Stimulated activated naive B cell treated with anti-CD40 and anti-IgM and Interleukin-4, amounts not matched to agents 10 μg/mL and 1 μg/mL and 100 μg/mL, for 72 hours (primary cell): ENCODE measurements at places on chromosomes 6 and 20.

DNA sequence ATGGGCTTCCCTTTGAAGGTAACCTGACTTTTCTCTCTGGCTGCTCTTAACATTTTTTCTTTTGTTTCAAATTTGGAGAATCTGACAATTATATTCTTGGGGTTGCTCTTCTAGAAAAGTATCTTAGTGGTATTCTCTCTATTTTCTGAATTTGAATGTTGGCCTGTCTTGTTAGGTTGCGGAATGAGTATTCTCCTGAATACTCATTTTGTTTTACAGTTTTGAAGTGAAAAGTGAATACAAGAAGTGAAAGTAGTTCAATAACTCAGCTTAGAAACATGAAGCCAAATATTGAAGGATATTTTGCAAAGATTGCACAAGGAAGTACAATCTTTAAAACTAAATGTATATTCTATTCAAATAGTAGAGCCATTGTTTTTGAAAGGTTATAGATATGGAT is 120.2 kb upstream of the MAP3K4 start:
- no peak for DNase-seq

DNA sequence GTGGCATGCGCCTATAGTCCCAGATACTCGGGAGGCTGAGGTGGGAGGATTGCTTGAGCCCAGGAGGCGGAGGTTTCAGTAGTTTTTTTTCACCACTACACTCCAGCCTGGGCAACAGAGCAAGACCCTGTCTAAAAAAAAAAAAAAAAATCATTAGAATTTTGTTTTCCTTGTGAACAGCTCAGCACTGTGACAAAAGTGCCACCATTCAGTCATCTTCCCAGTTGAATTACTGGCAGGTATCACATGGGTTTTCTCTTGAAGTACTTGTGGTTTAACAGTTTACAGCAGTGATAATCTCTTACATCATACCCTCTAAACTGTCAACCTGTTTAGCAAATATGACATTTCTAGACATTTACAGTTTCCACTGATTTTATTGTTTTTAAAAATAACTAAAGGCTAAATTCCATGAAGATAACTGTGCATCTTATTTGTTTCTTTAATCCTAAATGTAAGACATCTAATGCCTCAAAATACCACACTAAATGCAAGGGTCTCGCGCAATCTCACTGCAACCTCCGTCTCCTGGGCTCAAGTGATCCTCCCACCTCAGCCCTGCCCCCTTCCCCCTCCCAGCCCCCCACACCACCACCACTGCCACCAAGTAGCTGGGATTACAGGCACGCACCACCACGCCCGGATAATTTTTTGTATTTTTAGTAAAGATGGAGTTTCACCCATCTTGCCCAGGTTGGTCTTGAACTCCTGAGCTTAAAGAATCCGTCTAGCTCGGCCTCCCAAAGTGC is 7.0 kb downstream of the TRPC4AP start:
- no peak for DNase-seq

- DNase-seq, result no peak
These were observed 94.0 kb downstream of the SGK1 start for GRCh38 chr6:134223796-134224420.

DNA sequence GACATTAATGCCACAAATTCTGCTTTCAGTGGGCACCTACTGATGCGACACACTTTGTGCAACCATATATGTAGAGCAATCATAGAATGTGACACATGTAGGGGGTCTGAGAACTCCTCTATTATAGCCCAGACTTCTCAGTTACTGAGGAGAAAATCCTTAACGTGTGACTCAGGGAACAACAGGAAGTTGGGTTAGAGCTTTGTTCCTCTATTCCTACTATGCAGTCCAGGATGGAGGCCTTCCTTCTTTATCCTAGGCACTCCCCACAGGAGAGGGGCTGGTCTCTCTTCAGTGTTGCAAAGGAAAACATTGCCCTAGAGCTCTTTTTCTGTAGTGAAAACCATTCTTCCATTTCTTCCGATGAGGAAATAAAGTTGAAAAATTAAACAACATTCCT is 39.6 kb upstream of the RCAN2 start:
- DNase-seq, result no peak

GRCh38 chr6:85362652-85363310 is 87.1 kb upstream of the NT5E start:
- no peak for DNase-seq

DNA sequence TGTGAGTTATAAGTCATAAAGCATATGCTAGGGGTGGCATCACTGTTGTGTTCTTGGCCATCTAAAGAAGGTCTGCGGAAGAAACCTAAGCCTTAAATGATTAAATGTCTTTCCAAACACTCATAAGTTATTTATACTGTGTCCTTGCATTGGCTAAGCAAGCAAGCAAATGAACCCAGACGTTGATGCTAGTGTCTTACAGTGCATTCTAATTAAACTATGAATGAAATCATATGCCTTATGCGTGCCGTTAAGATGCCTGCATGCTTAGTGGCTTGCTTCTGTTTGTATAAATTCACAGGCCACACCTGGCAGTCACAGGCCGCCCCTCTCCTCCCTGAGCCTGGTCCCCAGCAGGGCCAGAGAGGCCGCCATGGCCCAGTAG is 49.9 kb downstream of the RIN2 start:
- no peak for DNase-seq

DNA sequence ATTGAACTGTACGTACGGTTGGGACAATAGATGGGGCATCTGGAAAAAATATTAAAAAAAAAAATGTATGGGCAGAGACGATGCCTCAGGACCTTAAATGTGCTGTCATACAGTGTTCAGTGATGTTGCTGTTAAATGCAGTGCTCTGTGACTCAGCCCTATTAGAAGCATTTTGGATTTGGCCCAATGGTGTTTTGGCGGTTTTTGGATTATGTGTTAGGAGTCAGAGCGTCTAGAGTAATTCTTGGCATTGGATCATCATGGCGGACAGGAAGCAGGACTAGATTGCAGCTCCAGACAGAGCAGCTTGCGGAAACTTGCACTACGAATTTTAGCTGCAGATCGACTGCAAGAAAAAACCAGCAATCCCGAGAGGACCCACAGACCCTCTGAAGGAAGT is 280.0 kb downstream of the SOX4 start:
- no peak for DNase-seq

DNA sequence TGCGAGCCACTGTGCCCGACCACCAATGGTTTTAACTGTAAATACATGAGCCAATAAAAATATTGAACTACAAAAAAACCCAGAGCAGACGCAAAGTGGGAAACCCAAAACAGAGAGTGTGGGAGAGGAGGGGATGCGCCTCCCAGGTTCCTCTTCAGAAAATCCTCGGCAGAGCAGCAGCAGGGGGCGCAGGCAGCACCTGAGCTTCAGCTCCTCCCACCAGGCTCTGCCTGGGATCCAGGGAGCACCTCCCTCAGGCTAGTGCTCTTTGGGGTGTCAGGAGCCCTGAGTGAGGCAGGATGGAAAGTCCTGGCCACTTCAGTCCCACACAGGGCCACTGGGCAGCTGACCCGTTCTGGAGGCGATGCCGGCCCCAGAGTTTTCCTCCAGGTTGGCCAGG is 536.9 kb upstream of the CDH4 start:
- no peak for DNase-seq

GRCh38 chr6:153167061-153167891 is 36.2 kb upstream of the RGS17 start:
- no peak for DNase-seq

- no peak for DNase-seq
These were observed 20.3 kb downstream of the CST7 start for GRCh38 chr20:24969186-24970029.

DNA sequence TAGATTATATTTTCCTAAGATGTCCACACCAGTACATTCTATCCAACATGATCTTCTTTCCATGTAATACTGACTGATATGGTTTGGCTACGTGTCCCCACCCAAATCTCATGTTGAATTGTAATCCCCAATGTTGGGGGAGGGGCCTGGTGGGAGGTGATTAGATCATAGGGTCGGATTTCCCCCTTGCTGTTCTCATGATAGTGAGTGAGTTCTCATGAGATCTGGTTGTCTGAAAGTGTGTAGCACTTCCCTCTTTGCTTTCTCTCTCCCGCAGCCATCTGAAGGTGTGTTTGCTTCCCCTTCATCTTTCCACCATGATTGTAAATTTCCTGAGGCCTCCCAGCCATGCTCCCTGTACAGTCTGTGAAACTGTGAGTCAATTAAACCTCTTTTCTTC is 12.2 kb upstream of the HBS1L start:
- no peak for DNase-seq

DNA sequence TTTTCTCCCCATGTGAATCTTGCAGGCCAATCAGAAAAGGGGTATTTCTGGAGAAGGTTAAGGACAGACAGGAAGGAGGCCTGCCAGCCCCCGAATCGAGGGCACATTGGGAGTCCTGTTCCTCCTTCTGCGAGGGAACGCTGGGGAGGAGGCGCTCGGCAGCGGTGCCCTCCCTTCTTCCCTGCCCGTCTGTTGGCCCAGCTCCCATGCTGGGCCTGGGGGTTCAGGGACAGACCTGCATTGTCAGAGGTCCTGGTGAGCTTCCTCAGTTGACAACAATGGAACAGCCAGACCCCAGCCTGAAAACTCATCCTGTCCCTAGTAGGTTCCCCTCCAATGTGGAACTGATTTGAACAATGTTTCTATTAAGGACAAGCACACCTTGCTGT is 15.1 kb upstream of the SYNJ2 start:
- no peak for DNase-seq

DNA sequence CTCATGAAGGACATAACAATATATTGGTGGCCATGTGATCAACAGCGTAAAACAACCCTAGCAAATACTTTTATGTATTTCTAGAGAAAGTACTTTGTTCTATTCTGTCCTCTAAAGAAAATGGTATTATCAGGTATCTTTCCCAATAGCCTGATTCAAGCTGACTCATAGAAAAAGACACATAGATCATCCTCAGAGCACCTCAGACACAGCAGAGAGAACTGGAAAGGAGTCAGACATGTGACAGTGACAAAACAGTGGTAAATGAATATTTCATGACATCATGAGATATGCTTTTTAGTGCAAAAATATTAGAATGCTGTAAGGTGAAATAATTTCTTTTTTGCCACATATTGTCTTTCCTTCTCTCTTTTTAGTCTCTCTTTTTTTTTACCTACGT is 1355.0 kb upstream of the MAP3K7 start:
- no peak for DNase-seq

DNA sequence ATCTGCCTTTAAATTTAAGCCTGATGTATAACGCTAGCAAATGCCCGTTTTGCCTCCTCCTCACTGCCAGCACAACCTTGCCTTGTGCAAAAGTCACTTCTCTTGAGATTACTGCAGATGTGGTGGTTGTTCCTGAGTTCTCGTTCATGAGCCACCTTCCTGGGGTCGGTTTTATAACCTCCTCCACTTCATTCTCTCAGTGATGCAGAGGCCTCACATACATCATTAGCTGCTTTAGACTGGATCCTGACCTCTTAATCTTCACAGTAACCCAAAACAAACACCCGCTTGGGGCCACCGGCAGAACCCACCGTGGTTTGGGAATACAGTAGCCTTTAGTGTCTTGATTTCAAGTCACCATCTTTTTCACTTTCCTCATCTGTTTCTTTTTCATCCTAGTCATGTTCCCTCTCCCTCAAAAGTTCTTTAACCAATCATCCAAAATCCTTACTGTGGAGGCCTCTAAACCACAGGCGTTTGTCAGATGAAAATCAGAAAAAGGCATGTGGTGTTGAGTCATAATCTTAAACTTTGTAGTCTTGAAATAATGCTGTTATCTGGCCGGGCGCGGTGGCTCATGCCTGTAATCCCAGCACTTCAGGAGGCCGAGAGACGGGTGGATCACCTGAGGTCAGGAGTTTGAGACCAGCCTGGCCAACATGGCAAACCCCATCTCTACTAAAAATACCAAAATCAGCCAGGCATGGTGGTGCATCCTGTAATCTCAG is 430.3 kb upstream of the SOX4 start:
- no peak for DNase-seq

- no peak for DNase-seq
These were observed 17.0 kb upstream of the ARG1 start for GRCh38 chr6:131555992-131556391.

- no peak for DNase-seq
These were observed 78.0 kb downstream of the COL21A1 start for GRCh38 chr6:56169366-56169765.

DNA sequence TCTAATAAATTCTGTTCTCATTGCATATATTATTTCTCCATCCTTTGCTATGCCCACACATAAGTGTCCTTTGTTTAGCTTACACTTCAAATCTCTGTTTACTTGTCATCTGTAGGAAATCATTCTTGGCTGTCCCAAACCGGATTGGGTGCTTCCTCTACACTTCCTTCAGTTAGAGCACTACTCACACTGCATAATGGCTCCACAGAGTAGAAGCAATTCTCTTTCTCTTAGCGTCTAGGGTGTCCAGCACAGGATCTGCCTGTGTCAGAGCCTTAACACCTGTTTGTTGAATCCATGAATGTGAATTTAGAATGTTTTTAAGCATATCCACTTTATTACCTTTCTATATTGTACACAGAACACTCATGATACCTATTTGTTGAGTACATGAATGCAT is 87.0 kb upstream of the BMP2 start:
- no peak for DNase-seq

DNA sequence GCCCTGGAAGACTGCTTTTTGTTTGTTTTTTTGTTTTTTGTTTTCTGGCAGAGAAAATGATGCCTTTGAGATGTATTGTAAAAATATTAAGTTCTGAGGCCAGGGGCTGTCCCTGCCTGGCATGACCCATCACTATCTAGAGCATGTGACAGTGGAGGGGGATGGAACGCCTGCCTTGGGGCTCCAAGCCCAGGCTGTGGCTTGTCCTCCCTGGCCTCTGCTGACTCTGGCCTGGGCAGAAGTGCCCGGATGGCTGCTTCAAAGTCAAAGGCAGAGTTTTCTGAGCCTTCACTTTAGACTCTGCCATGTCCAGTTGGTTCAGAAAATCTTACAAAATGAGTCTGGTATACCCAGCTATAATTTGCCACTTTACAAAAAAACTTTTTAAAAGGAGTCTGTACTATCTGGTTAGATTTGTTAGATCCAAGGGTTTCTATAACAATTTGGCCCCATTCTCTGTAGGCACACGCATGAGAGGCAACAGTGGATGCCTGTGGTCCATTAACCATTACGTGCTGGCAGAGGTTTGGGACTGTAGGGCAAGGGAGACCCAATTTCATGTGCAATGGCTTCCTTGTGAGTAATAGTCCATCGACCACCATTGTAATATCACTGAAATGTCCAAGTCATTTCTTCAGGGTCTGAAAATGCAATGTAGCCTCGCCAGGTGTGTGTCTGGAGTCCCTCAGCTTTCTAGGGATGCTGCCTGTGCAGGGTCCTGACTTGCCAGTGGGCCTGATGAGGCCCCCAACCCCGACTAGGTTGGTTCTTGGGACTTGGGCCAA is 8.3 kb downstream of the PPP1R3G start:
- DNase-seq, result no peak

DNA sequence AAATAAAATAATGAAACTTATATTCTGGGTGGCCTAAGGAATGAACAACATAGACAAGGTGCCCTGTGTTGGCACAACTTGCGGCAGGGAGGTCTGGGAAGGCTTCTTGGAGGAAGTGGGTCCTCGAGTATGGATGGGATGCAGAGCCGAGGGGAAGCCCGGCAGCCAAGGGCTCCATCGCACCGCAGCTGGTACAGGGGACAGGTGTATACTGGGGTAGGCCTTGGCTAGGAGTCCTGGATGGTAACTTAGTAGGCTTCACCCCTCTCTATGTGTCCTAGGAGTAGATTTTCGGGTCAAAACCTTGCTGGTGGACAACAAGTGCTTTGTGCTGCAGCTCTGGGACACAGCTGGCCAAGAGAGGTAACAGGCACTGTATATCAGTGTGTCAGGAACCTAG is 28.0 kb downstream of the RAB44 start:
- DNase-seq, result no peak

GRCh38 chr6:112806163-112806865 is 459.2 kb downstream of the RFPL4B start:
- DNase-seq, result no peak

- DNase-seq, result no peak
These were observed 5.1 kb upstream of the DEF6 start for GRCh38 chr6:35292494-35292893.
